ENCODE measurements at places on chromosomes 2 and 18.

- DNase-seq = no peak
Observed at GRCh38 chr2:177171418-177171865, 41.2 kb upstream of the HNRNPA3 start.

- no peak for DNase-seq
Observed at GRCh38 chr2:29519338-29519925, 402.0 kb downstream of the ALK start.

- no peak for DNase-seq
Observed at GRCh38 chr2:121858369-121858768, 102.9 kb downstream of the TSN start.

DNA sequence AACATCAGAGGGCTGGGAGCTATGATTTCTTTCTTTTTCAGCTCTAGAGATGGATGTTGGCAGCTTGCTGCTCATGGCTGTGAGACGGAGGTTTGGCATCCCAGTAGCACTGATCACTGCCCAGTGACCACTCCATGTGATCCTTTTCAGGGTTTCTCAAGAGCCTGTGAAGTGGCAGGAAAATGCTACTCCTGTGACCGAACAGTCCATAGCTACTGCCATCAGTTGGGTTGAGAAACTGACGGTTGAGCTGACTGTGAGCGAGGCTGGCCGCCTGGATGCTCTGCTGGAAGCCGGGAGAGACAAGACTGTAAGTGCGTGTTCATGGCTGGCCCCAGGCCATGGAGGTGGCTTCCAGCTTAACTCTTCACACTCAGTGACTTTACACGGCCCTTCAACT, 34.2 kb downstream of the VWA3B start:
- DNase-seq = no peak

GRCh38 chr2:210460322-210461227, 16.0 kb downstream of the LANCL1 start:
- peak; percentile 8 for DNase-seq

DNA sequence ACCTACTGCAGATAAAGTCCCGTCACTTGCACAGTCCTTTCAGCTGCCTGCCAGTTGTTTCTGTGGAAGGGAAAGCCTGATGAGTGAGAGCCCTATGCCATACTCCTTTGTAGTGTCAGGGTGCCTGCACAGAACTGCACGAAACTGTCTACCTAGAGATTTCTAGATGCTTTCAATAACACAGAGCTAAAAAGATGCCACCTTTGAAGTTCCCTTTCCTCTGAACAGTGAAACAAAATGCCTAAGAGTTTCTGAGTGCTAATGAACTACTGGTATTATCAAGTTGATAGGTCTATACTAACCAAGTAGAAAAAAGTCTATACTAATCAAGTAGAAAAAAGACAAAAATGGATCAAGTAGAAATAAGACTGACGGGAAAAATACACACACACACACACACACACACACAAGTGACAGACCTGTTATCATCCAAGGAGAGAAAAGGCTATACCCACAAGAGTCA, 79.0 kb downstream of the TLK1 start:
- peak; percentile 43 for DNase-seq

- peak; percentile 71 for DNase-seq
Observed at GRCh38 chr2:37588316-37588777, 83.1 kb downstream of the CDC42EP3 start.

DNA sequence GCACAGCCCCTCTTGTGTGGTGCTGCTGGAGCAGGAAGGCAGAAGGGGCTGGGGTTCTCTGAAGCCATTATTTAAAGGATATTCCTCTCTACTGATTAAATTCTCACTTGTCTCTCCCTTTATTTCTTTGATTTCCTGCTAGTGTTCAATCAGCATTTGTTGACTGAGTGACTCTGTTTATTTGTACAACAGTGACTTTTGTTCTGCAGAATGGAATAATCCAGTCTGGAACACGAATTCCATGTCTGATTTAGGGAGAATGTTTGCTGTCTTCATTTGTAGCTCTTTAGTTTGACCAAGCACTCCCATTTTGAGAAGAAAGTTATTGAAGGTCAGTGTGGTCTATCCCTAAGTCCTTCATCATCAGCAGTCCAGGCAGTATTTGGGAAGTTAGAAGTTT, 141.2 kb downstream of the SETBP1 start:
- no peak for DNase-seq

DNA sequence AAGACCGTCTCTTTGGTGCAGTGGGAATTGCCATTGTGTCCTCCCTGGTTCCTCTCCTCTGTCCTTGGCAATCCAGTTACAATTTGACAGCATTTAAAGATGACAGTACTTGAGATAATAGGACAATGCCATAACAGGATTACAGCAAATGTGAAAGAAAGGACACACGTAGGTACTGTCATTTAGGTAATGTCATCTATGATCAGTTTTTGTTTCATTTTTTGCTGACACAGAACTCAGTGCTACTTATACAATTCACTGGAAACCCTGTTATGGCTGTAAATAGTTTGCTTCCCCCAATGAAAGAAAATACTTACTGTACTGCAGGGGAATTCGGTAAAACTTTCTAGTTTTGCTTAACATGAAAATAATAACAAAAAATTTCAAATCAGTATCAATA, 65.2 kb downstream of the BCL11A start:
- peak; percentile 60 for DNase-seq

DNA sequence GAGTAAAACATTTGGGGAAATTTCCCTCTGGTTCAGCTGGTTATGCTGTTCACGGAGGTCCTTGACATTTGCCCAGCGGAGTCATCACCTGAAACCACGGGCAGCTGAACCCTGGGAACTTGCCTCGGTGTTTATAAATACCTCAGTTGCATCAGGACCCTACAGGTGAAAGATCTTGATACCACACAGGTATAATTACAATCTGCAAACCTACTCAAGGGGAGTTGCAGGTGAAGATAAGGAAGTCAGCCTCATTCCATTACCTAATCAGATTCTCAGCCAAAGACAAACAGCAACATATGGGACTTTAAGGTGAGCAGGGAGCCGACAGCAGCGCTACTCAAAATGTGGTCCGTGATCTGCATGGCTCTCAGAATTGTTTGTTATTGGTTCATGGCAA, 37.0 kb upstream of the ATIC start:
- peak; percentile 41 for DNase-seq

GRCh38 chr2:226325526-226325925, 474.1 kb downstream of the IRS1 start:
- DNase-seq = no peak

DNA sequence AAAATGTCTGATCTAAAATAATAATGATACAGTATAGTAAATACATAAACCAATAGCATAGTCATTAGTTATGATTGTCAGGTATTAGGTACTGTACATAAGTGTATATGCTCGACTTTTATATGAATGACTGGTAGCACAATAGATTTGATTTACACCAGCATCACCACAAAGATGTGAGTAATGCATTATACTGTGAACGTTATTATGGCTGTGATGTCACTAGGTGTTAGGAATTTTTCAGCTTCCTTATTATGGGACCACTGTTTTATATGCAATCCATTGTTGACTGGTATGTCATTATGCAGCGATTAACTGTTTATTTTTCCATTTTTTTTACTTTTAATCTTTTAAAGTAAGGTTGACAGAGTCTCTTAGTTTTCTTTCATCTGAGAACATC, 23.7 kb downstream of the ATP9B start:
- DNase-seq = no peak

- DNase-seq = peak; percentile 13
Observed at GRCh38 chr2:168614172-168615018, 158.3 kb downstream of the CERS6 start.

GRCh38 chr2:98895221-98895620, 40.8 kb downstream of the CRACDL start:
- no peak for DNase-seq

- no peak for DNase-seq
Observed at GRCh38 chr2:144529841-144530240, 9.9 kb upstream of the ZEB2 start.

- no peak for DNase-seq
Observed at GRCh38 chr2:19833978-19834377, 67.8 kb downstream of the TTC32 start.

DNA sequence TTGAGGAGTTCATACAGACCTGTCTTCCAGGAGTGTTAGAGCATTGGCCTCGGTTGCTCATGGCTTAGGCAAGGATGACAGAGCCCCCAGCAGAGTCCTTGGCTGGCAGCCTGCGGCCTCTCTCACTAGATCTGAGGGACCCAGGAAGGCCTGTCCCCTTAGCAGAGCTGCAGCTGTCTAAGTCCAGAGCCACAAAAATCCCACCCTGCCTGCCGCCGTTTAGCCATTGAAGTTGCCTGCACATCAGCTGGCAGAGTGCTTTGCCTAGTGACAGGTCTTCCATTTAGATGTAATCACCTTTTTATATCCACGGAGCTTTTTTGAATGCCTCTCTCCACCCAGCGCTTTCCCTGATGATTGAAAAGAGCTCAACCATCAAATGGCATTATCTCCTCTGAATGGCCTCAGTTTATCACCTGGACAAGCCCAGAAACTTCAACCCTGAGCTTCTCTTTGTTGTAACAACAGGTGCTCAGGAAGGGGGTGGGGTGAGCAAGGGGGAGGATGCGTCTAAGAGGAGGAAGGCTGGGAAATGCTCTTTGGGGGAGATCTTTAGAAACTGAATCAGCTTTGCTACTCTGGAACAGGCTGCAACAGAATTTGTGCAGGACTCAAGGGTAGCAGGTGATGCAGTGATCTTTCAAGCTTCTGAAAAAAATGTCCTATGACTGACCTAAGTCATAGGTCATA, 71.9 kb downstream of the TNP1 start:
- no peak for DNase-seq

GRCh38 chr2:127843677-127844076, 14.3 kb downstream of the POLR2D start:
- peak; percentile 69 for DNase-seq

DNA sequence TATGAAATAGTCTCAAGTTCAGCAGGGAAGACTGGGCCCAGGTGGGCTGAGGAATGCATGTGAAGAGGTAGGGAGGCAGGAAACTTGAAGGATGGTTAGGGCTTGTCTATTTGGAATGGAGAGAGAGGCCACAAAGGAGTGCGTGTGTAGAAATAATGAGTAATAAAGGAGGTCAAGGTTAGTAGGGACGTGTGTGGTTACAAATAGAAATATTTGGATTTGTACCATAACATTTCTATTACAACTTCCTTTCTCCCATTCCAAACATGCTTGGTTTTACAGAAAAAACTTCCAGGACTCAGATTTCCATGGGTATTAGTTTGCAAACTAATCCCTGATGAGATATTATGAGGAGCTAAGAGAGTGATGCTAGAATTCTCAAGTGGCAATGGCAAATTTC, 280.6 kb downstream of the NCKAP5 start:
- no peak for DNase-seq

- peak; percentile 84 for DNase-seq
Observed at GRCh38 chr2:45759310-45759851, 107.9 kb downstream of the PRKCE start.

DNA sequence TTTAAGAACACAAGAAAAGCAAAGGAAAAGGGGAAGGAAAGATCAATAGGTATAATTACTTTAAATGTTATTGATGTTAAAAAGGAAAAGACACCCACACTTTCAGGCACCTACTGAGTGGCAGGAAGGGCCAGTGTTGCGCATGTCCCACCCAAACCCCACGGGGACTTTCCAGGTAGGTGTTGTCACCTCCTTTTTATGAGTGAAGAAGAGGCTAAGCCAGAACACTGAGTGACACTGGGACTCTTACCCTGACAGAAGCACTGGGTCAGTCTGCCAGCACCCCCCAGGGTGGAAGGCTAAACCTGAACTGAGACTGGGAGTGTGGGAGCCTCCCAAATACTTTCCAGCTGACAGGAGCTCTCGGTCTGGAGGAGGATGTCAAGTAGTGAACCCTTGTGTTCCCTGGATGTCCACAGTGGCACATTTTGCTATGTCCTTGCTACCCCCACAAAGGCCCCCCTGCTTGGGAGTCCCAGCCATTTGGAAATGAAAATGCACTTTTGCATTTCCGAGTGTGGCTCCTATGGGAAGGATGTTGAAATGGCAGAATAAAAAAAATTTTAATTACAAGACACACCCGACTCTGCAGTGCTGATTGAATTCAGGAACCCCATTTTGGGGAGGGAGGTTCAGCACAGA, 90.9 kb upstream of the SMAD2 start:
- no peak for DNase-seq

GRCh38 chr18:32469190-32469651, 1.5 kb downstream of the GAREM1 start:
- DNase-seq = peak; percentile 56

DNA sequence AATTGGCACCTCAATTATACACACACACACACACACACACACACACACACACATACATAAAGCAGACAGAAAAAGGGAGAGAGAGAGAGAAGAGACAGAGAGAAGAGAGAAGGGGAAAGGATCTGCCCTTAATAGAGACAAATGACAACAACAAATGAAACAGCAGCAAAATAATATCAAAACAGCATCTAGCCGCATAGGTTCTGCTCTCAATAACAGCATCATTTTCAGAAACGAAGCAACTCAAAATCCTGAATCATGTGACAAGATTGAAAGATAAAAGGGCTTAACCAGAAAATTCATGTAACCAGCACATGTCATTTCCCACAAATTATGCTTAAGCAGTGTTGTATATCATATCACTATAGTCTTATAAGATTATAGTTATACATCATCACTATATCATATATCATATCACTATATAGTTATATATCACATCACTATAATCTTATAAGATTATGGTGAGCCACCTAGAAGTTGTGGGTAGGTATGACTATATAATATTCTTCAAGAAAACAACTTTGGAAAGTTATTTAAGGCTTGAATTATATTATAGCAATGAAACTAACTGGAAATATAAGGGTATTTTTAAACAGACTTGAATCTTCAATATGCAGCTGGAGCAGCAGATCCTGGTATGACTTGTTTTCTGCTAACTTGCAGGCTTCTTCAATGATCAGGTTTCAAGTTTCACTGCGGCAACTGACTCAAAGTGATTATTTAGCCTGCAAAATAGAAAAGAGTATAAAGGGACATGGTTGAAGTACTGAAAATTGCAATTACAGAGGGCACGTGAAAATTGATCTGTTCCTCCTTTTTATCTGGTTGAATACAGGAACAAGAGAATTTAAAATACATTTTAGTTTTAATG, 16.1 kb upstream of the VPS54 start:
- DNase-seq = no peak

GRCh38 chr2:241833101-241833663, 24.2 kb downstream of the NEU4 start:
- no peak for DNase-seq

DNA sequence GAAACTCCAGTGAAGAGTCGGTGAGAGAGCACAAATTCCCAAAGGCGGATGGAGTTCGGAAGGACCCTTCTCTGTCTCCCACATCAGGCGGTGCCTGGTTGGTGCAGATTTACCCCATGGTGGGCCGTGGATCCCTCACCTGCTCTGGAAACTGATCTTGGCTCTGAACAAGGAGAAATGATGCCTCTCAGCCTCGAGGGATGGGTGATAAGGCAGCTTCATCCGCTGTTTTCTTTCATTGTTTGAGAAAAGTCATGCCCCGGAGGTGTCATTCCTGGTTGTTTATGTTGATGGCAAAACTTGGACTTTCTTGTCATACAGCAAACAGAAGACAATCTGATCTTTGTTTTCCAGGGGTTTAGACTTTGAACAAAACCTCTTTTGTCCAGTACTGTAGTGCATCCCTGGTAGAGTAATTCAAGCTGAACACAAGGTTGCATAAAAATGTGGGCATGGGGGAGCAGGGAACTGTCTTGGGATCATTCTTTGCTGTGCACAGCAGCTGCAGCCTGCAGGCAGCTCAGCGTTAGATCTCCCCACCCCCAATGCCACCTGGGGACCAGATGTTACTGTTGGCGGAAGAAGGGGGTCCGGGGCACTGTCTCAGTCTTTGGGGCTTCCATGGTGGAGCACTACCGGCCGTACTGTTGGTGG, 81.3 kb downstream of the NFATC1 start:
- no peak for DNase-seq
